ENCODE measurements at places on chromosomes 4 and X.

- DNase-seq: no peak
These were observed 230.8 kb downstream of the CFAP299 start for GRCh38 chr4:80566203-80566872.

GRCh38 chr4:77104791-77105540 is 29.2 kb upstream of the CCNI start:
- DNase-seq: no peak

- no peak for DNase-seq
These were observed 25.4 kb downstream of the ATP7A start for GRCh38 chrX:77935886-77936285.

DNA sequence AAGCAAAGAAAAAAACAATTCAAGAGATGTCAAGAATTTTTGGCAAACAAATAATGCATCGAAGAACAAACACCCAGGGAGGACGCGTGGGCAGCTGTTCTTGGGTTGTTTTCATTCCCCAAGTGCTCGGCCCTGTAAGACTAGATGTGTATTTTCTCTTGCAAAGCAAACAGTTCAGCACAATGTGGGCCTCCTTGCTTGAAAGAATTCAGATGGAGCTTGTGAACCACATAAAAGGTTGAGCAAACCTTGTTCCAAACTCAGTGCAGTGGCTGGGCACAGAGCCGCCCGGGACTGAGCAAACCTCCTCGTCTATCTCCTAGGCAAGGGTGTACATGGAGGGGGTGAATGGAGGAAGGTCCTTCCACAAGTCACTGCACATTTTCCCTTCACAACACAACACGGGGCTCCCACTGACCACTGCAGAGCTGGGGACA is 82.4 kb downstream of the HTRA3 start:
- no peak for DNase-seq

DNA sequence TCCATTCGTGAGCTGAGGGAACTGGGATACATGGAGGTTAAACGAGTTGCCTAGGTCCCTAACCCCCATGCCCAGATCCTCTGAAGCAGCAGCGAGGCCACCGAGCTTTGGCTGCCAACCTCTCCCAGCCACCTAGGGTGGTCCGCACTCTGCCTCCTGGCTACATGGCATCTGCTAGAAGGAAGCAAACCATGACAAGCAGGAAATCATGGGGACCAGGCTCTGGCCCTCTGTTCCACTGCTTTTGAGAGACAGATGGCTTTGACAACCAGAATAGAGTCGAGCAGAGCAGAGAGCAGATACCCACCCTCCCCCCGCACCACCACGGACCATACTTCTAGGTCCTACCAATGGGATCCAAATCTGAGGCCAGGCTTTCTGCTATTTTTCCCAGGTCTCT is 37.5 kb upstream of the NKRF start:
- no peak for DNase-seq

DNA sequence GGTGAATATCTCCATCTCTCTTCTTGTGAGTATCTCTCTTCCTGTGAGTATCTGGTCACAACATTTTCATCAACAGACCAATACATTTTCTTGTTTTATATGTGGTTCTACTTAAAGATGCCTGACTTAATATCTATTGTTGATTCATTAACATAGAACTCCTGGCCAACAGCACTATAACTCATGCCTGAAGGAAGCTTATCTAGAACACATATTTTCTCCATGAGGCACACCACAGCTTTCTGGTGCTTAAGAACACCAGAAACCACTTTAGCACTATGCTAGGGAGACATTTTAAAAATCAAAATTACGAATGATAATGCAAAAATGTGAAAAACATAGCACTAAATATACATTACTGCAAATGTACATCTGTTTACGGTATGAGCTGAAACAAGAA is 190.4 kb downstream of the GABRB1 start:
- no peak for DNase-seq

DNA sequence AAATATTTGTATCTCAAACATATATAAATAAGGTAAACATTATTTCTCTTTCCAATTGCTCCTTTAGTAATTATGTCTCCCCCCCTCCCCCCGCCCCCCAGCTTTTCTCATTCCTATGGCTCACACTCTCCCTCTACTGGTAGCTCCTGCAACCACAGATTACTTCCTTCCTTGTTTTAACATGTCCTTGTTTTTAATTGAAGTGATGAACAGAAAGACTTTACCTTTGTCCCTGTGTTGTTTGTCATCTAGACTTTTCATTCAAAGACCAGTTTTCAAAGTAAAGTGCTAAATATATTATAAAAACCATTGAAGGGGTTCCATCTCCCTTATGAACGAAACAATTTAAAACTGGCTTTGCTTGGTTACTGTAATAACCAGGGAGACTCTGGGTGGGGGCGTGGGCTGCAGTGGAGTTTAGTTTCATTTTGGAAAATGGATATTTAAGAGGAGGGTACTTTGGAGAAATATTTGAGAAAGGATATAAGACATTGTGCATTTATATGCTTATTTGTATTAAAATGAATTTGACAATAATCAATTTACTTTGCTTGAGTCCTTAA is 352.9 kb downstream of the RAPGEF2 start:
- no peak for DNase-seq

- DNase-seq: no peak
These were observed 188.8 kb downstream of the RCHY1 start for GRCh38 chr4:75325318-75325979.

- DNase-seq: no peak
These were observed 15.5 kb upstream of the NHS start for GRCh38 chrX:17359500-17359899.

DNA sequence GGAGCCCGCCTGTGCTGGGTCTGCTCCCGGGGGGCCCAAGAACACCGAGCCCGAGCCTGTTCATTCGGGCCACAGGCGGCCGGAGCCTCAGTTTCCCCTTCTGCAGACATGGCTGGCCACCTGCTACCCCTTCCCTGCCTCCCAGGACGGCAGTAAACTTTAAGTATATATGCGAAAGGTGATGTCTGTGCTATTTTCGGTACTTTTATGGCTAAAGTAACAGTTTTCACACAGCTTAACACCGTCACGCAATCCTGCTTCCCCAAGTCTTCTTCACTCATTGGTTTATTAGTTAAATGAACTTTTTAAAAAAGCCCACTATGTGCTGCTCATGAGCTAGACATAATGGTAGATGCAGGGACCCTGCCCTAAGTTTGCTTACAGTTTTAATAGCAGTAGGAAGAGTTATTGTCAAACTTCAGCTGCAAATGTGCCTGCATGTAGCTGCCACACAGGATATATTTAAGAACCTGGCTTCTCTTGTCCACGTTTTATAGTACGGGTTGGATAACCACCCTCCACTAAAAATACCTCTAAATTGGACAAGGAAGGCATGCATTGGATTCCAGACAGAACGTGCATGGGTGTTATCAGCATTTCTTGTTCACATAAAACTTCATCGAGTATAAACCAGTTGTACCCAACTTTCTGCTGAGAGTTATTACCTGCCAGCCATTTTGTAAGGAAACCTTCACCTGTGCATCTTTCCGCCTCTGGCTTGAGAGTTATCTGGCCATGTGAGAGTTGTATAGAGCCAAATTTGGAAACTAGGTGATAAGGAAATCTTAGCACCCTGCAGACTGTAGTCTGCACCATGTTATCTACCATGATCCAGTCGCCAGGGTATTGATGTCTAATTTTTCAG is 741 bp downstream of the ANAPC4 start:
- no peak for DNase-seq

DNA sequence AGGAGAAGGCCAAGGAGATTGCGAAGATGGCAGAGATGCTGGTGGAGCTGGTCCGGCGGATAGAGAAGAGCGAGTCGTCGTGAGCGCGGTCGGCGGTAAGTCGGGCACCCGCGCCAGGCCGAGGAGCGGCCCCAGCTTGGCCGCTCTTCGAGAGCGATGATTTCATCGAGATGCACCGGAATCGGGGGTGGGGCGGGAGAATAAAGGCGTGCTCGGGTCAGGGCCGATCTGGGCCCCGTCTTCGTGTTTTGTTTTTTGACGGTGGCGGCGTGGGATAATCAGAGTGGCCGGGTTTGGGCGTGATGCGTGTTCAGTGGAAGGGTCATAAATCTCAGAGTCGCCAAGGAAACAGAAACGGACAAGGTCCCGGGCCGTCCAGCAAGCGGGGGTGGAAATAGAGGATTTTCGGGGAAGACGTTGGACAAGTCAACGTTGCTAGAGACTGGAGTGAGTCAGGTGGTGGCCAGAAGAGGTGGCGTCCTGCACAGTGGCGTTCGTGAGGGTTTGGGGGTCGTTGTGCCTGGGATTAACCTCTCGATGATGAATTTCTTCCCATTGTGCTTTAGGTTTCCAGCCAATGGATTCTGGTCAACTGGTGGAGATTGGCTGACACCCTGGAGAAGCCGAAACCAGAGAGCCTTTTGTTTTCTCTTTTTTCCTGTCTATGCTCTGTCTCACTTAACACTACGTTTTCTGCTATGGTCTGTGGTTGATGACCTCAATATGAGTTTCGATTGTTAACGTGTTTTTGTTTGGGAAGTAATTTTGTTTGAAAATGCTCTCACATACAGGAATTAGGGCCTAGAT is 882 bp downstream of the MRFAP1 start:
- no peak for DNase-seq

- DNase-seq: no peak
These were observed 269.0 kb upstream of the PABPC4L start for GRCh38 chr4:134470544-134470943.

GRCh38 chrX:85052636-85053343 is 49.1 kb downstream of the APOOL start:
- no peak for DNase-seq

DNA sequence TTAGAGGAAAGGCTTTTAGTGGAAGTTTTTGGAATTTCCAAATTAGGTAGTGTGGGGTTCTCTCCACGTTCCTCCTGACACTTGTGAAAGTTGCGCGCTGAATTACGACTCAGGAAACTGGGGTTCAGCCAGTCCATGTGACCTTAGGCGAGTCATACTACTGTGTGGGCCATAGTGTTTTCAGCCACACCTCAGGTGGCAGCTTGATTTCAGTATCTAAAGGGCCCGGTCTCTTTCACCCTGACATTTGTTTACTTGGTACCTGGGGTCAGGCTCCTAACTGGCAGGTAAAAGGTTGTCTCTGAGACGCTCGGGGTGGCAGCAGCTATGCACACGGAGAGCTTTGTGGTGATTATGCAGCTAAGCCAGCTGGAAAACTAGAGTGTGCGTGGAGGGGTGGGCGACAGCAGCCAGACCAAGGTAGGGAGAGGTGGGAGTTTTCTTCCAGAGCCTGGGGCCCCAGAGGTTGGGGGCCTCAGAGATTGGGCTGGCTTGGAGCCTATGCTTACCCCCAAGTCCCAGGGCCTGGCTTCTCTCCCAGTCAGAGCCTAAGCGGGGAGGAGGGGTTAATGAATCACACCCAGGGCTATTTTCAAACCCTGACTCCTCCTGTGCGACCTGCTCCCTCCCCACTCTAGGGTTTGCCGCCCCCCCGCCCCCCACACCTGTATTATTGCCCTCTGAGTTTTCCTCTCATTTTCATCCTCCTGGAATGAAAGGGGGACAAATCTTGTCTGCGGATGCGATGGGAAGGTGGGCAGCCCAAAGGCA is 47.2 kb downstream of the STARD8 start:
- no peak for DNase-seq

- no peak for DNase-seq
These were observed 63.3 kb upstream of the GAB1 start for GRCh38 chr4:143273160-143273917.

GRCh38 chr4:11805842-11806241 is 377.1 kb upstream of the HS3ST1 start:
- no peak for DNase-seq

- DNase-seq: no peak
These were observed 20.0 kb downstream of the DCLK2 start for GRCh38 chr4:150098214-150098613.

DNA sequence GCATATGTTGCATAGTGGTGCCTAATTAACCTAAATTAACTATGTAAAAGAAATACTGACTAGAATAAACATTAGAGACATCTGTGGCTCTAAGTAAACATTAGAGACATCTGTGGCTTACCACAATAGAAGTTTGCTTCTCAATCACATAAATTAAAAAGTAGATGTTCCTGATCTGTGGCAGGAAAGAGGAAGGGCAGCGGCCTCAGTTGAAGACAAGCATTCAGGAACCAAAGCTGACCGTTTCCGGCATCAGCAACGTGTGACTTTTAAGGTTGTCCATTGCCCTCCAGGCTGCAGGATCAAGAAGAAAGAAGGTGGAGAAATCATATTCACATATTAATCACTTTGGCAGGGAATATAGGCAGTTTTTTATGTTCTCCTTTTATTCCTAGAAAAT is 336.3 kb upstream of the TRAM1L1 start:
- DNase-seq: no peak

DNA sequence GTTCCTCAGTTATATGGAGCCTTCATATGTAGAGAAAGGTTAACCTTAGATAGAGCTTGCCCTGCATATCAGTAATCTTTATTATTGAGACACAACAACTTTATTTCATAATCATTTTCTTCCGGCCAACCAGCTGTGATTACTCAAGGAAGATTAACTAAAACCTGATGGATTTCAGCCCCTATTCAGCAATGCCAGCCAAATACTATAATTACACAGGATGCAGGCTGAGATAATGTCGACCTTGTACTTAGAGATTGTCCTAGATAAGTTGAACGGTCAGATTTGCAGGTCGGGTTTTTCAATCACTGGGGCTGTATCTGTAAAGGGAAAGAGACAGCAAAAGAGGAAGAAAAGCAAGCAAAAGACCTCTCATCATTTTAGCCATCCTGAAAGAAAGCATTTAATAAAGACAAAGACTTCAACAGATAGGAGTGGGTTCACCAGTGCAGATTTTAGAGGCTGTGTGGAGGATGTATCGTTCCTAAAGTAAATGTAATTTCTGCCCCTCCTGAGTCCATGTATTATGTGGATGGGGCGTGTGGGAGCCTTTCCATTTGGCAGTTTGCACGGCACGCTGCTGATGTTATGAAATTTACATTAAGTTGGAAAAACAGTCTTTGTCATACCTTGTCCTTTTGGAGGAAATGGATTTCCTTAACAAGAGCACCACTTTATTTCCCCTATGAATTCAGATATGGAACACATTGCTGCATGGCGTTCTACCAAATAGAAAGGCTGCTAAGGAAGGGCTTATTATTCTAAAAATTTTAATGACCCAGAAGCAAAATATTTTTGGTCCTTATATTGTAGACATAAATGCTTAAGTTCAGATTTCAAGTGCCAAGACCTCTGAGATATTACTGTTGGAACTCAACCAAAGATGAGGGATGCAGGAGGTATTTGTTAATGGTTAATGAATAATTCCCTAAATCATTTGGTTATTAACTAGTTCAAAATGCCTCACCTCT is 496.7 kb downstream of the SPRY1 start:
- DNase-seq: no peak

DNA sequence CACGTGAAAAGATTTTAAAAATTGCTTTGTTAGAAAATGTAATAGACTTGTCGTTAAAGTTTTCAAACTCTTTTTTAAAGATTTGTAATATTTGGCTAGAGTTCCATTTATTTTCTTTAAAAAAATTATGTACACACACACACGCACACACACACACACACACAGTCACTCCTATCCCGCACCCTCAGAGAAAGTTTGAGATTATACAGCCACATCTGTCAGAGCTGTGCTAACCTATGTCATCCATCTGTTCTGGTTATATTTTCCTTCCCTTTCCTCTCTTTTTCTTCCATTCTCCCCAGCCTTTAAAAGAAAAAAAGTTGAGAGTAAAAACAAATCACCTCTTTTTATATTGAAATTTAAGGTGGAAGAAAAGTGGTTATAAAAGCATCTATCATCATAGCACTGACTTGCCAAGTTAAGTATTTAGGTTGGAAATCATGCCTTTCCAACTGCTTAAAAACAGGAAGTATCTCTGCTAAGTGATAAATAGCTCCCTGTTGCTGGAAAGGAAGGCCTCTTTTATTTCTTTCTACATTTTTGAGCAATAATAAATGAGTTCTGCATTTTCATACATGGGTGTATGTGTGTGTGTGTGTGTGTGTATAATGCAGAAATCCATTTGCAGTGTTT is 163.3 kb upstream of the SPRY1 start:
- DNase-seq: no peak

All from caudate nucleus (tissue), 63 donors.